Activated CD4-positive, alpha-beta T cell treated with anti-CD3 and anti-CD28 coated beads for 1 hour (primary cell): ENCODE measurements at places on chromosomes 3 and 15.

DNA sequence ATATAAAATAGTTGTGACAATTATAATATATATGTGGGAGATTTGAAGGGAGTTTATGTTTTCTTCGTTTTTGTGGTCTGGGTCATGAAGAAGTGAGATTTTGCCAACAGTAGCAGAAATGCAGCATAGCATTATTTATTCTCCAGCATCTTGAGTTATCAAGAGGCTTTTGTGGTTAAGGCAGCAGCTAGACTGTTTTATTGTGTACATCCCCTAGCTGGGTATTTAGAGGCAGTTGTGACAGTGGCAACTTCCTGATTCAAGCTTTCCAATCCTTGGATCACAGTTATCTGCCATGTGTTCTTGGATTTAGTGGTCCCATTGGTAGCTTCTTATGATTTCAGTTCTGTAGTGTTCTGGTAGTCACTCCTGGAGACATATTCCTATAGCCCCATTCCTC lies 29.0 kb downstream of the ARIH1 start:
- DNase-seq: no peak

DNA sequence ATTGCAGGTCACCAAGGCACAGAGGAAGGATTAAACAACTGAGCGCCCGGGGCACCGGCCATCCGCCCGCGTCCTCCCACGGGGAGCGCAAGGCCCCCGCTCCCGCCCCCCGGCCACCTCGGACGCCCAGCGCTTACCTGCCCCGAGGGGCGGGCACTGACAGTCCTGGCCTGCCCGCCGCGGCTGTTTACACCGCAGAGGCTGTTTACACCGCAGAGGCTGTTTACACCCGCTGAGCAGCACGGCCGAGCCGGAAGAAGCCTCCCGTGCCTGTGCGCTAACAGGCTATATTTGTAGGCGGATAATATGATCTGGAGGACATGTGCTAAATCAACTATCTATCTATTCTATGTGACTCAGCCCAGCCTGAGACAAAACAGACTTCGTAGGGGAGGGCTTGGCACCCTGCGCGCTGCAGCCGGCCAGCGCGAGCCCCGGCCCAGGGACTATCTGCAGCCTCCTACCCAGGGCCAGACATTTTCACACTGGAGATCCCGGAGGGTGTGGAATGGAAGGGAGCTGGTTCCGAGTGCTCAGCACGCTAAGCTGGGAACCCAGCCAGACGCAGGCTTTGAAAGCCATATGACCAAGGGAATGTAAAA lies at the start of gene LRRC2:
TSS of gene LRRC2 (minus strand) at position 263 of the 602 bp plus-strand sequence. CDS start 14,711 bp downstream, outside the sequence.
- DNase-seq: peak; percentile 18

- no peak for DNase-seq
These were observed 53.0 kb downstream of the CYP19A1 start for GRCh38 chr15:51285399-51285798.

GRCh38 chr3:40523781-40524180 lies 979 bp upstream of the ZNF621 start:
- no peak for DNase-seq

- DNase-seq: no peak
These were observed 236.3 kb downstream of the NFKBIZ start for GRCh38 chr3:102085431-102086176.

- no peak for DNase-seq
These were observed 189.7 kb downstream of the SHQ1 start for GRCh38 chr3:72658466-72659100.

GRCh38 chr3:196990601-196991007 lies 22.0 kb upstream of the PIGZ start:
- no peak for DNase-seq

GRCh38 chr15:50519740-50520425 lies 26.6 kb downstream of the USP50 start:
- no peak for DNase-seq

DNA sequence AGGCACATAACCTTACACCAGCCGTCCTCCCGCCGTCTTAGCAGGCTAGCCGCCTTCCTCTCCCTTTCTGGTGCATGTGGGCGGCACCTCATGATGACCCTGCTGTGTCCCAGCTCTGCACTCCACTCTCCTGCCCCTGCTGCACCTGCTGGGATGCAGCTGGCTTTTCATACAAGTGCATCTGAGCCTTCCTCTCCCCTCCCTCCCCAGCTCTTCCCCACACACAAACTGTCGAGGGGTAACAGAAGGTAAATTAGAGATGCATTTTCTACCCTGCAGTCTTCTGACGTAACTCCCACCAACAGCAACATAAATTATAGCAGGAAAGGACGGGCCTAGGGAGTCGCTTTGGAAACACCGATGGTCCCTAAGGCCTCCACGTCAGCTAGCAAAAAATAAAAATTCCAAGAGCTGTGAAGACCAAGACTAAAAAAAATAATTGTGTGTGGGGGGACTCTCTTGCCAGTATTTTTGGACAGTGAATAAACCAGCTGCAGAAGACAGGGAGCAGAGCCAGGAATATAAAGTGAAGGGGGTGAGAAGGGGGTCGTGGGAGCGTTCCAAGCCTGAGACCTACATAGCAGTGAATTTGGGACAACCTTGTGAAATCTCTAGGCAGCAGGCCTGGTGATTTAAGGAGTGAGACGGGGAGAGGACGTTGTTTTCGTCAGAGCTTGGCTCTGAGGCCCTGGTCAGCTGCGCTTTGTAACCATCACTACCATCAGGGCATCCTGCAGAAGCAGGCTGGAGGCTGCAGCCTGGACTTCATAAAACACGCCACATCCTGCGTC lies 216.2 kb downstream of the ADAMTS17 start:
- no peak for DNase-seq

DNA sequence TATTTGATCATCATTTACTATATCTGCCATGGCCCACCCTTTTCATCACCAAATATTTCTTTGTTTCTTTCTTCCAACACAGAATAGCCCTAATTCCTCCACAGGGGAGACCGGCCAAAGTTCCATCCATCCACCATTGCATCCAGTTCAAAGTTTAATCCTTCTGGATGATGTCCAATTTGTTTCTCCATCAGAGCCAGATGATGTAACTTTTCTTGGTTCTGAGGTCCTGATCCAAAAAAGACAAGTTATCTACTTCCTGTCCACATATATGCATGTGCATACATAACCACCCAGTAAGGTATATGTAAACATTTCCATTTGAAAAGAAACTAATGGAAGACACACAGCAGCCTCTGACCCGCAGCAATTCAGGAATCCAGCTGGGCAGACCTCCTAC lies 237.3 kb downstream of the SHOX2 start:
- DNase-seq: no peak

DNA sequence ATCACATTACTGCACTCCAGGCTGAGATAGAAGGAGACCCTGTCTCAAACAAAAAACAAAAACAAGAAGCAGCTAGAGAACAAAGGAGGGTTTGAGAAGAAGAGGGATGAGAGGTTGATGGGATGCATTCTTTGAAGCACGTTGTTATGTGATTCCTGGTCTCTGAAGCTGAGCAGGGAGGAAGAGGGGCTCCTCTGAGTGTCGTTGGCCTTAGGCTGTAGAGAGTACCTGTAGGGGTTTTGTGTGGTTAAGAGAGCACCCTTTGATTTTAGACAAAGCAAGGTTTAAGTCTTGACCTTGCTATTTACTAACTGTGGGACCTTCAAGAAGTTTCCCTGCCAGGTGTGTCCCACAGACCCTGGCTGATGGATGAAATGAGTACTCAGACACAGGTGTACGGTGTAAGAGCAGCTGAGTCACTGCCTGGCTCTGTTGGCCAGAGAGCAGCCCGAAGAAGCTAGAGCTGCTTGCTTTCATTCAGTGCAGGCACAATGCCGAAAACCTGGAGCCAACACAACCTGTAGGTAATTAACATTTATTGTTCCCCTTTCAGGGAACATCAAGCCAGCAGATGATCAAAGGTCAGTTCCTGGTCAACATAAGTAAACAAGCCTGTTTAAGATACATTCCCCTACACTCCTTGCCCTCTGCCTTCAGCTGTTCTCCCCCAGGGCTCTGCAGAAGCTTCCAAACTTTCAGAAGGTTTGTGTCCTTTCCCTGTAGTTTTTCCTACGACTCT lies 67.2 kb downstream of the LRRK1 start:
- no peak for DNase-seq

DNA sequence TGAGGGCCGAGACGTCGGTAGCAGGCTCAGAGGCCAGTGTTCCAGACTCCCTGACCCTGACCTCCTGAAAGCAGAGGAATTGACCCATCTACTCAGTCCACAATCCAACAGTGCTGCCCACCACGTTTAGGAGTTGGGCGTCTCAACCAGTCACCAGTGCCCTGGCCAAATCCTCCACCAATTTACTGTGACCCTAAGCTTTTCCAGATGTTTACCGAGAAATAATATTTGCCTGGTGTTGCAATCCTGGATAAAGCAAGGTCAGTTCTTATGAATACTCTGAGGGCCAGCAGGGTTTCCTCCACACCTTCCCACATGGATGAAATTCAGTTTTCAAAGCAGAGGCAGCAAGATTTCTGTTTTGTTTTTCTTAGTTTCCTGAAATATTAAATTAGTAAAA lies 7.5 kb upstream of the APOD start:
- DNase-seq: no peak

DNA sequence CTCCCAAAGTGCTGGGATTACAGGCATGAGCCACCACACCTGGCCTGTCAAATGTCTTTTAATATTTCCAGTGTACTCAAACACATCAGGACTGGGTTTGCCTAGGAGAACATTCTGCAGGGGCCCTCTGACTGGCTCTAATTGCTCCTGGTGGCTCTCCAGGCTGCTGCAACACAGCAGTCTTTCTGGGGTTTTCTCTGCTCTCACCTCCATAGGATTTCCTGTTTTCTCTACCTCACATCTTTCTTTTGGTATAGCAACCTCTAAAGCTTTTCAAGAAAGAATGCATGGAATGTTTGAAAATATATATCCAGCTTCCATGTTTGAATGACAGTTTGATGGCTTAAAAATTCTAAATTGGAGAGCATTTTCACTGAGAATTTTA lies 83.3 kb upstream of the IGSF10 start:
- no peak for DNase-seq

GRCh38 chr3:129068291-129068886 lies 7.8 kb downstream of the GP9 start:
- DNase-seq: no peak

- no peak for DNase-seq
These were observed 62.5 kb upstream of the TAMM41 start for GRCh38 chr3:11908981-11909698.

DNA sequence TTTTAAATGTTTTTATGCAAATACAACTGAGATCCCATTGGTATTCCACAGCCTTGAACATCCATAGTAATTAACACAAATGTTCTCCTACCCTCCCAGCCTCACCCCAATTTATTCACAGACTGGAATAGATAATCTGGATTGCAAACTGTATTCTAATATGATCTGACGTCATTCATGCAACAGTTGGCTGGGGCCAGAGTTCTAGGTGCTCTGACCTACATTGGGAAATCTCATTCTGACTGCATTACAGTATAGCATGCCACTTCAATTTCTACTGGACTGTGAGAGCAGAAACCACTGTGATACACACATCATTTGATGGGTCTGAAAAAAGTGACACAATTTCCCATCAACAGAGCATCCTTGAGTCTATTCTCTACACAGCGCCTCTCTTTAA lies 403.1 kb downstream of the MAGI1 start:
- no peak for DNase-seq

GRCh38 chr3:65953301-65953812 lies 85.4 kb downstream of the MAGI1 start:
- no peak for DNase-seq

- no peak for DNase-seq
These were observed 384.7 kb downstream of the ZIC1 start for GRCh38 chr3:147793841-147794240.

- no peak for DNase-seq
These were observed 89.9 kb downstream of the IL12A start for GRCh38 chr3:160078533-160078932.

GRCh38 chr15:67064607-67065530 lies 533 bp upstream of the SMAD3 start:
- DNase-seq: no peak

DNA sequence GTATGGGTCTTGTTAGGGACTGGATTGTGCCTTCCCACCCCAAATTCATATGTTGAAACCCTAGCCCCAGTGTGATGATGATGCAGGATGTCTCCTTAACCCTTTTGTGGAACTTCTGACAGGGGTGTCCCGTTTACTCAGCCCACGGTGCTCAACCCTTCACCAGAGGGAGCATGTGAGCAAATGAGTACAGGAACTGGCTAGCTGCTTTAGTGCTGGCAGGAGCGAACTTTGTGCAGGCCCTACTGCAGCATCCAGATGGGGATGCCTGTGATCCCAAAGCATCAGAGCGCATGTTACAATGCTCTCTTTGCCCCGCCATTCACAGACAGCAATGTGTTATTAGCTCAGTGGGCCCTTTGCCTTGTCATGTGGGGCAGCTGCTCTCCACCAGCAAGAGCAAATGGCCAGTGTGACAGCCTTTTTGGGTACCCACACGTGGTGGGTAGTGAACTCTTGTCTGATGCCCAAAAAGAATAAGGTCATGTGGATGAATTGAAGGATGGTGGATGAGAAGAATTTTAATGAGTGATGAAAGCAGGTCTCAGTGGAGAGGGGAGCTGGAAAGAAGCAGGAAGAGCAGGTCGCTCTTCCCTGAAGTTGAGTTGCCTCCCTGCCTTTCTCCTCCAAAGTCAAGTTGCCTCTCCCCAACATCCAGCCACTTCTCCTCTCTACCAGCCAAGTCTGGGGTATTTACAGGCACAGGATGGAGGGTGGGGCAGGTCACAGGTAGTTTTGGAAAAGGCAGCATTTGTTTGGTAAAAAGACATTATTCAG lies 63.3 kb upstream of the STRIT1 start:
- DNase-seq: no peak

- DNase-seq: no peak
These were observed 41.5 kb downstream of the KLHL6 start for GRCh38 chr3:183514021-183514420.

- DNase-seq: no peak
These were observed 214.3 kb upstream of the SGO1 start for GRCh38 chr3:20400281-20400680.

DNA sequence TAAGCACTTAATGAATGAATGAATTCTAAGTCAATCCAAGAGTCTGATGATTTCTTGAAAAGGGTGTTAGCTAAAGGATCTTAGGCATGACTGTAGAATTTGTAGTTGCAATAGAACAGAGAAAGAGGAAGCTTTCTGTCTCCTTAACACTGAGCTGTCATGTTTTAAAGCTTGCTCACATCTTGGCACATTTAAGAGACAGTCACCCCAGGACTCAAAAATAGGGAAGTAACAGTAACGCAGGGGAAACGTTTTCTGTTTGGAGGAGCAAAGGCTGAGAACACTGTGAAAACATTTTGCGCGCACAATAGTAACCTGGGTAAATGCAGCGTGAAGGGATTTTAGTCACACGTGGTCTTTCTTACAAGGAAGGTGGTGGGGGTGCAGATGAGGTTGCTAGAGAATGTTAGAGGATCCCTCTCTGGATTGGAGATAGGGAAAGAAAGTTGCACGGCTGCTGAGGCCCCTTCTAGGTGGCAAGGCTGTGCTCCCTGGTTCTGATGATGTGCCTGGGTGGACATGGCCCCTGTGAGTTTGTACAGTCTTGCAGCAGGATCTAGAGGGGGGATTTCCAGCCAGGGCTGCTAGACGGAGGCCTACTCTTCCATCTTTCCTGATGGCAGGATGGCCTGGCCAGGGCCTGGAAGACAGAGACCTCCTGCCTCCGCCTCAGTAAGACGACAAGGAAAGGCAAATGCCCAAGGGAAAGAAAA lies 12.0 kb downstream of the STARD5 start:
- DNase-seq: no peak
